ENCODE measurements at places on chromosomes 13 and 19.

- DNase-seq = no peak
Measured at GRCh38 chr13:76267216-76267615, 619.0 kb downstream of the KCTD12 start.

DNA sequence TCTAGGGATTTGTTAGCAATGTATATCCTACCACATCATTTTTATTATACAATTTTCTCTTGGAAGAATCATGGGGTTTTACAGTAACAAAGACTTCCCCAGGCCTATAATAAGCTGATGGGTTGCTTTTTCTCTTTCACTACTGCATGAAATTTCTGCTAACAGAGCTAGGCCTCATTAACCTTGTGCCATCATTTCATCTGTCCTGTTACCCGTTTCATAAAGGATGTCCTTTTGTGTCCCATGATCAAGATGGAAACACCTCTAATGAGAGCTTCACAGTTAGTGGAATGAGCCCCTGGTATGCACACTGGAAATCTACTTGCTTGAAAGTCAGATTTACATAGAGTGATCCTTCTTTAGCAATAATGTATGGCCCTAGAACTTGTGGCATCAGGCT, 138.7 kb downstream of the RXFP2 start:
- no peak for DNase-seq

DNA sequence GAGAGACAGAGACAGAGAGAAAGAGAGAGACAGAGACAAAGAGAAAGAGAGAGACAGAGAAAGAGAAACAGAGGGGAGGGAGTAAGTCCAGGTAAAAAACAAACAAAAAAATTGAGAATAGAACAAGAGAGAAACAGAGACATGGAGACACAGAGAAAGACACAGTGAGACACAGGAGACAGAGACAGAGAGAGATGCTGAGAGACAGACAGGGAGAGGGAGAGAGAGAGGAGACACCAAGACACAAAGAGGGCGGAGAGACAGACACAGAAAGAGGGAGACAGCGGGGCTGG, 5.8 kb upstream of the PROZ start:
- no peak for DNase-seq

DNA sequence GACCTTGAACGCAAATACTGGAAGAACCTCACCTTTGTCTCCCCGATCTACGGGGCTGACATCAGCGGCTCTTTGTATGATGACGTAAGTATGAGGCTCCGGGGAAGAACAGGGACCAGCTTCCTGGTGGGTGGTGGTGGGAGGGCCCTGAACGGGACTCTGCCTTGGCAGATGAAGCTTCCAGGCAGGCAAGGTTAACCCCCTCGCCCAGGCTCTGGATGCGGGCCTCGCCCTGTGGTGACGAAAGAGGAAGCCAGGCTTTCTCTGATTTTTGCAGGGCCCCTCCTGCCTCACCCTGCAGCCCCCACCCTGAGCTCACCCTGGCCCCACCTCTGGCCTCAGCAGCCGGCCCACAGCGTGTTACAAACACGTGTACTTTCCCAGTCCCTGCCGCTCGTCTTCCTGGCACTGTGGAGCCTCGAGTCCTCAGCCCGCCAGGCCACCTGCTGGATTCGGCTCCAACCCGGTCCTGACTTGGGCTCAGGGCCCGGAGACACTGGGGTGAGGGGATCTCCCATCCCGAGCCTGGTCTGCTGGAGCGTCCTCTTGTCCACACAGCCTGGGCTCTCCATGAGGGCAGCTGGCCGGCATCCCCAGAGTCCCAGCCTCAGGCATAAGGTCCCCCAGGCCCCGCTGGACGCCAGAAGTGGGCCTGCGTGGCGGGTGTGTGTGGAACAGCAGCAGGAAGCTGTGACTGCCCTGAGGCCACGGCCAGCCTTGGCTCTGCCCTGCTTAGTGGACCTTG, 72.4 kb downstream of the KDM4B start:
- no peak for DNase-seq

DNA sequence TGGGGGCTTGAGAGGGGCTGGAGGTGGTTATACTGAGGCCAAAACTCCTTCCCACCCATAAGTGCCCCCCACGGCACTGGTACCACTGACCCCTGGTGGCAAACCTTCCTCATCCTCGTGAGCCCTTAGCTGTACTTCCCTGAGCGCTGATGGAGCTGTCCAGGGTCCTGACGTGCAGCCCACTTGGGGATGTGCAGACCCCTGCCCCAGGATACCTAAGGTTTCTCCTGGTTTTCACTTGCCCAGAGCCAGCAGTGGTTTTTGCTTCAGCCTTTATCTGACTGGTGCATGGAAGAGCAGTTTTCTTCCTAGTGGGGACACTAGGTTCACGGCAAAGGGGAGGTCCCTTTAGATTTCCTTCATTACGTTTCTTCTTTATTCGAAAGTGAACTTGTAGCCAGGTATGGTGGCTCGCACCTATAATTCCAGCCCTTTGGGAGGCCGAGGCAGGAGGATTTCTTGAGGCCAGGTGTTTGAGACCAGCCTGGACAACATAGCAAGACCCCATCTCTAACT, 28.7 kb upstream of the KCTD15 start:
- peak; percentile 33 for DNase-seq

Data from stimulated activated naive CD8-positive, alpha-beta T cell treated with anti-CD3 and anti-CD28 coated beads, Interleukin-15, Interleukin-2, amounts not matched to agents 100 U/mL and 50 U/mL, for 24 hours (primary cell).